ENCODE measurements at places on chromosomes 6 and 20.
A peak's percentile ranks its signal among the peaks of the same experiment; 100 is the strongest.

GRCh38 chr6:132298344-132298949 is 102.8 kb downstream of the MOXD1 start:
- DNase-seq = peak; percentile 14

DNA sequence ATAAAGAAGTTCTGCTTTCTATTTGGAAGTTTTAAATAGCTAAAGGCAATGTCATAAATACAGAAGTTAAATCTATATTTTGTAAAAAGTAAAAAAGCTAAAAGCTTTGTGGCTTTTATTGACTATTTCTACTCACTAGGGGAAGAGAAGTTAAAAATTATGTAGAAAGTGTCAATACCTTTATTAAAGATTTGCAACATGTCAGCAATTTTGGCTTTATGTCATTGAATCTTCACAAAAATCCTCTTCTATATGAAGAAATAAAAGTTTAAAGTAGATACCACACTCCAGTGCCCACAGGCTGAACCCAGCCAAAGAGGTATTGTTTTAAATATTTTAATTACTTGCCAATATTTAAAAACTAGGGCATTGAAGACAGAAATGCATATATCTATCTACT is 160.6 kb upstream of the HSF2 start:
- no peak for DNase-seq

DNA sequence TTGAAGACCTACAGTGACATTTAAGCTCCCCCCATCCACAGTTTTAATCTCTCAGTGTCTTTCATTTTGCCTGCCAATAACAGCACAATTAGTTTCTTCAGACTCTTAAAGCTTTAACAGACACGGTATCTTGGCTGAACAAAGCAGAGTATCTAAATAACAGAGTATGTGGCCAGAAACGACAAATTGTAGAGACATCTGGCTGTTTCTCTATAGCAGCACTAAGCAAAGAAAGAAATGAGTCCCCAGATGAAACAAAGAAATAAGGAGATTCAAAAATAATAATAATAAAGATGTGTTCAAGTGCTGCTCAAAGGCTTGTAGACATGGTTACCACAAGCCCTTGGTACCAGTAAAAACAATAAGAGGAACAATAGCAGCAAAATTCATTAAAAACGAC is 97.8 kb upstream of the HDAC2 start:
- no peak for DNase-seq

GRCh38 chr20:63267691-63268090 is 4.9 kb upstream of the ARFGAP1 start:
- DNase-seq = no peak

- DNase-seq = no peak
These were observed 7.2 kb downstream of the E2F3 start for GRCh38 chr6:20408851-20409250.

DNA sequence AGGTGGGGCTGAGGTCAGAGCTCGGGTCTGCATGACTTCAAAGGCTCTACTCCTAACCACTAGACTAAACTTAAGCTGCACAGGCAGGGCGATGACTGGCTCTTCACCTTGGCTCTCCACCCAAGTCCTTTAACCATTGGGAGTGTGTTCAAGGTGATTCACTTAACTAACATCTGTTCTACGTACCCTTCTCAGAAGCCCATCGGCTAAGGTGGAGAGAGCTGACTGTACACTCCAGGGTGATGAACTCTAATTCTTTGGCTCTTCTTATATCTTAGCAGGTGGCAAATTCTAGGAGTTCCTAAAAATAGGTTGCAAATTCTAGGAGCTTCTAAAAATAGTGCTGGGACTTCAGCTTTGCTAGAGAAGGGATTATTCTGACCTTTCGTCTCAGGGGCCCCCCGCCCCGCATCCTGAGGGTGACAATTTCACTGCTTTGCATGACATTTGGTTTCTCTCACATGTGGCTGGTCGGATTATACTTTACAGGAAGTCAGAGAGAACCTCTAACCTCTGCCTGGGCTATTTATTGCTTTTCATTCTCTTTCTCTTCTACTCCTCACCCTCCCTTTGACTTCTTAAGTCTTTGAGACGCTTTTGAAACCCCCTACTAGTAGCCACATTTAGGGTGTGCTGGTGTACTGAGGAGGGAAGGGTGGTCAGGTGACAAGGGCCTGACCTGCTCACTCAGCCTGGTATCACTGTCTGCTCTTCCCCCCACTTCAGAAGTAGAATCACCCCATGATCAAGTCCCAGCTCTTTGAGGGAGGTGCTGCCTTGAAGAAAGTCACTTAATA is 55.5 kb downstream of the PRDM1 start:
- no peak for DNase-seq

- DNase-seq = no peak
These were observed 360.5 kb downstream of the BCKDHB start for GRCh38 chr6:80466981-80467380.

- DNase-seq = no peak
These were observed 117.9 kb upstream of the PTPN1 start for GRCh38 chr20:50392138-50392866.

GRCh38 chr6:40714576-40715564 is 127.7 kb upstream of the LRFN2 start:
- peak; percentile 86 for DNase-seq

GRCh38 chr6:29827579-29828470 is at the start of gene HLA-G:
TSS of gene HLA-G (plus strand) at chr6:29827825. CDS start at chr6:29827845, 20 bp downstream.
- DNase-seq = no peak

GRCh38 chr6:110328259-110328658 is 29.9 kb downstream of the METTL24 start:
- no peak for DNase-seq

- DNase-seq = no peak
These were observed 55.4 kb downstream of the RAB44 start for GRCh38 chr6:36752886-36753506.

- no peak for DNase-seq
These were observed 239.4 kb downstream of the PTPRK start for GRCh38 chr6:128280960-128281359.

DNA sequence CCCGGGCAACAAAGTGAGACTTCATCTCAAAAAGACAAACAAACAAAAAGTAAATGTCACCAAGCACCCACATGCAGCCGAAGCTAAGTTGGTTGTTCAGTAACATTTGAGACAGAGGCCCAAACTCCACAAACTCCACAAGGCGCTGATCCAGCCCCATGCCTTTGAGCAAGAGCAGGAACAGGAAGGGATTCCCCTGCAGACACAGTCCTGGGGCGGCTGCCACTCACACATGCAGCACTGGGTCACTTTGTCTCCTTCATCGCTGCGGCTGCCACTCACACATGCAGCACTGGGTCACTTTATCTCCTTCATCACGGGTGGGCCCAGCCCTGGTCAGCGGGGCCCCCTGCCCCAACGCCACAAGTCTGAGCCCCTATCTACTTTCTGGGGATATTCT is 246.9 kb upstream of the RREB1 start:
- DNase-seq = no peak

DNA sequence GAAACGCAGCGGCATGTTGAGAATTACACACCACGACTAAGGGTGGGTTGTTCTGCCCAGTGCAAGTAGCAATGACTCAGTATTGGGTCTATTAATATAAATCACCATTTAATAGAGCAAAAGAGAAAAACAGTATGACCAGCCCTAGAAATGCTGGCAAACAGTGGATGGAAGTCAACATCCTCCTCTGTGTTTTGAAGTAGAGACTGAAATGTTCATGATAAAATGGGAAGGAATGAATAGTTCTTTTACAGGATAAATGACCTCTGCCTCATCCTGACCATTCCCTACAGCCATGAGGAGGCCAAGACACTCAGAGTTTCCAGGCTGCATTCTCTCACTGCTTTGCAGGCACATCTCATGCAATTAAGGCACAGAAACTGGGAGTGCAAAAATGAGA is 111.8 kb downstream of the PSMB1 start:
- no peak for DNase-seq

DNA sequence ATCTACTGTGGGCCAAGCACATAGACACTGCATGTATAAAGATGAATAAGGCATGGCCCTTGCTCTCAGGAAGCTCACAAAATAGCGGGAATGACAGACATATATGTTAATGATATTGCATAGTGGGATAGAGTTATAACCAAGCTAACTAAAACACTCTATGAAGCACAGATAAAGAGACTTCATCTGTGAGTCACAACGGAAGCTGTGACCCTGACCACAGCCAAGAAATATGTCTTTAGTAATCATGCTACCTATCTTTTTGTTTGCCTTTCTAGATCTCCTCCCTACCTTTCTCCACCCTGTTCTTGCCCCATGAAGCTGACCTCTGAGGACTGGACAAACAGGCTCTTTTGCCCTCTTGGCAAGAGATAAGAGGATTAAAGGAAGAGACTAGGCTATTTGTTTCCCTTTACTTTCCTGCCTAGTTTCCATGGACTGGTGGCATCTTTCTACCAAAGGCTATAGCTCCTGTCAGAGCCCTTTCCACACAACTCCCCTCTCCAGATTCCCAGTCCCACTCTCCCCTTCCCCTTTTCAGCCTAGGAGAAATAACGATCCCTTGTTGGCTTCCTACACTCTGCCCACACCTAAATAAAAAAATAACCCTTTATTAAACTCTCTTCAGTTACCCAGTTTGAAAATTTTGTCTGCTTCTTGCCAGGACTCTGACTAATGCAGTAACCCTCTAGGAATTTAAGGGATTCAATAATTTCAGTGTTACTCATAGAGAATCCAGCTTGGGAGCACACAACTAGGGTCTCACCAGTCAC is 504.9 kb upstream of the MARCKS start:
- no peak for DNase-seq

DNA sequence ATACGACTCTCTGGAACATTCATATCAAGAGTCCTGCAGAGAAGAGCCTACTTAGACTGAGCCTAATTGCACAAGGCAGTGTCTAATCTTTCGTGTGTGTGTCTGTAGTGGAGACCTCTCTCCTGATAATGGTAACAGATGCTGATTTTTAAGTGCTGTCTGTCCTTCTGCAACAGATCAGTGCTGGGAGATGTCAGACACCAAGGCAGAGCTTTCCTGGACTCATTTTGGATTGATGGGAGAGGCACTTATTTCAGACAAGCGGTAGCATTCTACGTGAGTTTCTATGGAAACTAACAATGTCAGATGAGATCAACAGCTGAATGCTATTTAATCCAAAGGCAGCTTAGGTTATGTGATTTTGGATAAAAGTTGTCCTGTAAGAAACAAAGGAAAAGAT is 167.6 kb downstream of the PLCB4 start:
- DNase-seq = no peak

- no peak for DNase-seq
These were observed 520.2 kb downstream of the DOK5 start for GRCh38 chr20:54995553-54995952.

GRCh38 chr20:55252521-55252920 is 752.8 kb downstream of the CBLN4 start:
- no peak for DNase-seq

DNA sequence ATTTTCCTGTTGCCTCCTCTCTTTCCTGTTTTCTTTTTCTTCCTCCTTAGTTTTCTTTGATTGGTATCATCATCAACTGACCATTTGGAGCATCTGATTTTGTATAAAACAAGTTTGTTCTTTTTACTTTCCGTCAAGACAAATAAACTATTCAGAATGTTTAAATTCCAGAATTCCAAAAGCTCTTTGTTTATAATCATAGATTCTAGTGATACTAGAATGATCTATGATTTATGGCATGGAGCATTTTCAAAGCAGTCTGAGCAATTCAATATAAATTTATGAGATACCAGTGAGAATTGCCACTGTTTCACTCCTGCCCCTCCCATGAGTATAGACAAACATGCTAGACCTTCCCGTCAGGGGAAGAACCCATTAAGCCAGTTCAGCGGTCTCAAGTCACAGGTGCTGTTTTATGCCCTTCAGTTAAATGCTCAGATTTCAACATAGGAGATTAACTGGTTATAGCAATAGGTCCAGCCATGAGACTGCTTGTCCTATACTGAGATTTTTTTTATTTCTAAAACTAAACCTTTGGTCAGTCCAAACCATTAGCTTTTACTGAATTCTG is 60.7 kb downstream of the GRIK2 start:
- no peak for DNase-seq

DNA sequence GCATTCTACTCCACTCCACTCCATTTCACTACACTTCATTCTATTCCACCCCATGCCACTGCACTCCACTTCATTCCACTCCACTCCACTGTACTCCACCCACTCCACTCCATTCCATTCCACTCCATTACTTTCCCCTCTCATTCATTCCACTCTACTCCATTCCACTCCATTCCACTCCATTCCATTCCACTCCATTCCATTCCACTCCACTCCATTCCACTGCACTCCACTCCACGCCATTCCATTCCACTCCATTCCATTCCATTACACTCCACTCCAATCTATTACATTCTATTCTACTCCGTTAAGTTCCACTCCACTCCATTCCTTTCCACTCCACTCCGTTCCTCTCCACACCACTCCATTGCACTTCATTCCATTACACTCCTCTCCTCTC is 25.0 kb upstream of the DEFB125 start:
- DNase-seq = no peak

- DNase-seq = no peak
These were observed 5.5 kb downstream of the FAM217B start for GRCh38 chr20:59945731-59946130.

DNA sequence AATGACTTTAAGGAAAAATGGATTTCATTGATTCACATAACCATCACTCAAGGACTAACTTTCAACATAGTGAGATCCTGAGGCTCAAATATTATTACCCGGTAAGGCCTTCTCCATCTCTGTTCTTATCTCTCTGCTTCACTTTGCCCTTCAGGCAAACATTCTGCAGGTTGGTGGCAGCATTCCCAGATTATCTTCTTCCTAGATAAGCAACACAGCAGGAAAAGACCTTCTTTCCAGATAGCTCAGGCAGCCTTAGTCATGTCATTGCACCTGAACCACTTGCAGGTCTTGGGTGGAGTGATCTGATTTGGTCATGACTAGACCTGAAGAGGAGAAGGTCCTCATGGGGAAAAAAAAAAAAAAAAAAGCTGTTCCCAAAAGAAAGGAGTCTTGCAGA is 5.3 kb upstream of the HIVEP2 start:
- no peak for DNase-seq

GRCh38 chr6:39074486-39074885 is 25.9 kb downstream of the GLP1R start:
- no peak for DNase-seq

DNA sequence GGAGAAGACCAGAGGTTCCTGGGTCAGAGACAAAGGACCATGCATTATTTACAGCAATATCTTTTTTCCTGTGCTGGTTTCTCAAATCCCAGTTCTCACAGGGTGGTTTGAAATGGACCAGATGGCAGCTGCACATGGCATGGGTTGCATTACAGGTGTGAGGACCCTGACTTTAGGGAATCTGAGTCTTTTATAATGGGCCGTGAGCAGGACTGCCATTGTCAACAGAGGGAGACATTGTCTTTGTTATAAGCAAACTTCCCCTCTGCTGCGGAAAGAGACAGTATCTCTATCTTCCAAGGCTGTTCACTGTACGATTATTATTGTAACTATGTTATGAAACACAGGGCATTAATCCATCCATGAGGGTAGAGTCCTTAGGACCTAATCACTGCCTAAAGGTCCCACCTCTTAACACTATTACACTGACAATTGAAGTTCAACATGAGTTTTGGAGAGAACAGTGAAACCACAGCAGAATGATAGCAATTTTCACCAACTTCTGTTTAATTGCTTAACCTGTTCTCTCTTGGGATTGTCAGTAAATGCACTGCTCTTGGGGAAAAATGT is 156.1 kb upstream of the AGPAT4 start:
- DNase-seq = no peak
